ENCODE measurements at places on chromosomes 5 and 9.

DNA sequence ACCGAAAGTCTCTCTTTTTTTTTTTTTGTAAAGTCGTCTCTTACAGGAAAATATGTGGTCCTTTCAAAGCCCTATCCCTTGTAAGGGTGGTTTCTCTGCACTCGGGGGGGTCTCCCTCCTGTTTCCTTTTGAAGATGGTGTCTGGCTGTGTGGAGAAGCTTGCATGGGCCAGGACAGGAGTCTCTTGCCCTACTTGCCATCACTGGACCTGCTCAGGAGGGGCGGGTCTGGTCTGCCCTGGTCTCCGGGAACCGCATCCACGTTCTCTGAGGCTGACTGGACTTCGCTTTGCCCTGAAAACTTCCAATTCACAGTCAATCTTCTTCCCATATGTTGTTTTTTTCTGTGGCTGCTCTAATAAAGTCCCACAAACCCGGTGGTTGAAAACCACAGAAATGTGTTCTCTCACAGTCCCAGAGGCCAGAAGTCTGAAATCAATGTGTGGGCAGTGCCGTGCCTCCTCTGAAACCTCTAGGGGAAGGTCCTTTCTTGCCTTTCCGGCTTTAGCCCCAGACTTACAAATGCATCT, 92.9 kb upstream of the IER5L start:
- no peak for DNase-seq

DNA sequence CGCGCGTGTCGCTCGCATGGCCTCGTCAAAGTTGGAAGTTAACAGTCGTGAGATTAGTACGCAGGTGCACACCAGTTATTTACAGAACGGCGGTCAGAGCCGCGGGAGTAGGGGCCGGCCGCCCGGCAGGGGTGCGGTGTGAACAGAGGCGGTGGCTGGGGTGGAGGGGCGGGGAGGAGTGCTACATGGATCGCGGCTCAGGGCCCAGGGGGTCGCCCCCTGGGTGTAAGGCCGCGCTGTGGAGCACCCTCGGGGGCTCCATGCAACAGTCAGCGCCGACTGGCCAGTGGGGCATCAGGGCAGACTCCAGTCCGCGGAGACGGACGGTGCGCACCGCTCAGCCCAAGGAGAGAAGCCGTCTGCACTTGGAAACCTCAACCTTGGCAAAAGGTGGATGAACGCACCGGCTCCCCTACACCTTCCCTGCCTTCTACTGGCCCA, 60.3 kb downstream of the ZNF354C start:
- DNase-seq: no peak

DNA sequence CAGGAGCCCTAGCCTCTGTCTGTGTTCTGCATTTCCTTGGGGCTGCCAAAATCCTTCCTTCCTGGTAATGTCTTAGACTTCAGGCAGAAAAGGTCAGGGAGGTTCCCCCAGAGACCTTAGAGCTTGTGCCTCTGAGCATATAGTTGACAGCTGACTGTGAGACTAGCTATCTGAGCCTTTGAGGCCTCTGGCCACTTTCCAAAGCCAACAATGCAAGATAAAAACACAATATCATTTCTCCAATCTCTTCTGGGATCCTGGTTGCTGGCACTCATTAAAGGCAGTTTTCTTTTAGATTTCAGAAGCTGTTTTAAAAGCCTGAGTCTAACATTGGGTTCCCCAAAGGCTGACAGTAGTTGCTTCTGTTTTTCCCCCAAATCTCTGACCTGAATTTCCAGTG, 13.2 kb upstream of the GLRA1 start:
- no peak for DNase-seq

DNA sequence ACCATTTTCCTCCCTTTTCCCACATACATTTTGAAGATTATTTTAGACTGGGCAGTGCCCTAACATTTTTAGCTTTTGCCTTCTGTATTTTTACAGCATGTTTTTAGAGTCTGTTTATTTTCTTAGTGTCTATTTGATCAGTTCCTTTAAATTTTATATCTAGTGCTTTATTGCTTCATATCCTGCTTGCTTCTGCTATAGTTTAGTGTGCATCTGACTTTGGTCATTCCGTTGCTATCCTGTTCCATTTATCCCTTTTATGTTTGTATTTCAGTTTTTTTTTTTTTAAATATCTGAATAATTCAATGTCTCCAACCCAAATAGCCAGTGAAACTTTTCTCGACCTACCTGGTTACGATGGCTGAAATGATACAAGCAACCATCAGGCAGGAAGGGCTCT, 203.8 kb downstream of the ARHGAP26 start:
- DNase-seq: no peak

- DNase-seq: no peak
Observed at GRCh38 chr9:75101004-75101588, 12.8 kb downstream of the OSTF1 start.

- DNase-seq: no peak
Observed at GRCh38 chr5:65625743-65626142, 916 bp downstream of the SHLD3 start.

GRCh38 chr5:73318308-73318719, 130.3 kb downstream of the FOXD1 start:
- no peak for DNase-seq

DNA sequence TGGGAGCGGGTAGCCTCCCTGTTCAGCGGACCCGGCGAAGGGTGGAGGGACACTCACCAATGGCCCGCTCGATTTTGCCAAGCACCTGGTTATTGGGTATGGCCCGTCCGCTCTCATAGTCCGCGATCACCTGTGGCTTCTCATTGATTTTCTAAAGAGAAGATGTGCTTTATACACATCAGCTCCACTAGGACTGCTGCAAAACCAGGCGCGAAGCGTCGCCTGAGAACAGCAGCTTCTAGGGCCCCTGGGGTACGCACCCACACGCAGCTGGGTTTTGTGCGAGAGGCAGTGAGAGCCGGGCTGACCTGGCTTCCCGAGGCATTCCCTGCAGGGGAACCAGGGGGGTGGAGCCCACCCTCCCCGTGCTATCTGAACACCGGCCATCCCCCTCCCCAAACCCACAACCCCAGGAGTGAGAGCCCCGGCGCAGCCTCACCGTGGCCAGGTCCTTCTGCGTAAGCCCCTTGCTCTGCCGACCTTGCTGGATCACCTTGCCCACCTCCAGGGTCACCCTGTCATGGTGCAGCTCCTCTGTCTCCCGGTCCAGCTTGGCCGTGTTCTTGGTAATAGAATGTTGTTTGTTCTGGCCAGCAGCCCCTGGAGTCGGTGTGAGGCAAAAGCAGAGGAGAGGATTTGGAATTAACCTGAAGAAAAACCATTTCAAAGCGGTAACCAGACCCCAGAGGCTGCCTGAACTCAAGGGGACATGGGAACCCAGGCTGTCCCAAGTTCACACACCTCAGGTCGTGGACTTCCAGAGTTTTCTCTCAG, 3.1 kb downstream of the EDF1 start:
- DNase-seq: no peak

DNA sequence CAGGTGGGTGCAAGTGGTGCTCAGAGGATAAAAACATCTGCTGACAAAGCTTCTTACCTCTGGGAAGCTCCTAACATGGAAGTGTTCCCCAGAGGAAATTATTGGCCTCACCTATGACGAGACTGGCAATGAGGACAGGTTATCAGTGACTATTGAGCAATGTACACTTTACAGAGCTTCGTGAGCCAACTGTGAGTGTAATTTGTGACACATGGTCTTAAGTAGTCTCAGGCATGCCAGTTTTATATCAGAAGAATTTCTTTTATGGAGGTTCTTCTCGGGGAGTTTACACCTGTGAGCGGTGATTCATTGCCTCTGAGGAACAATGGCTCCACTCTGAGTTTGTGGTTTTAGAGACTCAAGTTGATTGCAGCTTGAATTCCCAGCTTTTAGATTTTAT, 11.3 kb downstream of the ANKDD1B start:
- no peak for DNase-seq

- DNase-seq: no peak
Observed at GRCh38 chr9:76620581-76620980, 143.7 kb upstream of the PCA3 start.

- no peak for DNase-seq
Observed at GRCh38 chr5:57219386-57219785, 45.5 kb downstream of the GPBP1 start.

DNA sequence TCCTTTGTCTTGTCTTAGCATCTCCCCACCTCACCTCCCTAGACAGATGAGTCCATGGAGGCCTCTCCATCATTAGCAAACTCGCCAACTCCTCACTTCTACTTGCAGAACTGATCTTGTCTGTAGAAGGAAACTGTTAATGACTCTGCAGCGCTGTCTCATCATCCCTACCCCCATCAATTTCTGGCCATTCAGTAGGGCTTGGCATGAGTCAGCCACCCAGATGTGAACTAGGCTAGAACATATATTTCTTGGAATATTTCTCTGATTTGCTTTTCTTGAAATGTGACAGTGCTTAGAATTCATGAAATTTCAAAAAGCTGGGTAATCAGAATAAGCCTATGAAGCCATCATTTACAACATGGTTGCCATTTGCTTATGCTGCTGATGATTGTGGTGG, 1125.0 kb upstream of the DMAC1 start:
- DNase-seq: no peak

DNA sequence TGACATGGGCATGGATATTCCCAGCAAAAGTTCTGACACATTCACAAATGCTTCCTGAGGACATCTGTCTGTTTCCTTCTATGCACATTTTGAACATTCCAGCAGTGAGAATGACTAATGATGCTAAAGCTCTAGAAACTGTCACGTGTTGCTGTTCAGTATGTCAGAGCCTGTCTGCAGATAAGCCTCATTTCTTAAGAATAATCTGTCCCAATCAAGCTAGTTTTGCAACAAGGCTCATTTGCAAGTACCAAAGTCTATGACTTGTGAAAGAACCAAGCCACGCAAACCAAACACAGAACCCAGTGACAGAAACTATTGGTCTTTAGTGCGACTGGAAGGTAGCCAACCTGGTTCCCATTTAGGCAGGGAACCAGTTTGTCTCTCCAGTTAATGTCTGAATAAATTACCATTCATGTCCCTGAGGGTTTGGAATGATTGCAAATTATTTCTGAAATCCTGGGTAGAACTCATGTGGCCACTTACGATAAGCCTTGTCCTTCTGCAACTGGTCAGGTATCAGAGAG, 178.5 kb downstream of the C9orf152 start:
- no peak for DNase-seq
